Fibroblast of gingiva (primary cell): ENCODE measurements at places on chromosomes 2 and 18.
A peak's percentile ranks its signal among the peaks of the same experiment; 100 is the strongest.

DNA sequence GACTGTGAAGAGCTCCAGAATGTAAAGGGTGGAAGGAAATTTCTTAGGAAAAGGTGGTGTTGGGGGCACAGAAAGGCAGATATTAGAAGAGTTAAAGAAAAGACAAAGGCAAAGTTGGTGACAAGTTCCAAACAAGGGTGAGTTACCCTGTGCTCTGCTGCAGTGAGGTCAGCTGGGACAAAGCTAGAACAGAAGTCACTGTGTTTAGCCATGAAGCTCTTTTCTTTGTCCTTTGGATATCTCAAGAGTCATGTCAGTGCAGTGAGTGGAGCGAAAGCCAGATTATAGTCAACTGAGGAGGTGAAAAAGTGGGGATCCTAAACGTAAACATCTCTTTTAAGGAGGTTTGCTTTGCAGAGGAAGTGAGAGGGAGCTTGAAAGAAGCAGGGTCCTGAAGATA, 187.8 kb upstream of the ALPP start:
- DNase-seq, result no peak

DNA sequence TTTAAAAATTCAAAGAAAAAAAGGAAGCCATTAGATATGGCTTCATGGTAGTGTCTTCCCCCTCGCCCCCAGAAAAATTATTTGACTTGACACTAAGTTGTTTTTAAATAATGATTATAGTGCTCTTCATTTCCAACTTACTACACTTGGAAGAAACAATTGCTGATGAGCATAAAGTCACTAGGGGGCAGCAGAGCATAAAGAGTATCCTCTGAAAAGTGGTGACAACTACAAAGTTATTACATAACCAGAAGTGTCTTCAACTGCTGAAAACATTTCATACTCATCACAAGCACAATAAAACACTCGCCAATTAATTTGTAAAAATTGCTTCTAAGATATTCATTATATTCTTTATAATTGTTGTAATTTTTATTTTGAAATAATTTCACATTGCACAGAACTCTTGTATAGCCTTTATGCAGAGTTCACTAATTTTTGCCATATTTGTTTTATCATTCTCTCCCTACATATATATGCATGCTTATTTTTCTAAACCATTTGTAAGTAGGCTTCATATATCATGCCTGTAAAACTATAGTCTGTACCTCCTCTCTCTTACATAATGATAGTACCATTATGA, 54.9 kb downstream of the EXOC6B start:
- peak; percentile 47 for DNase-seq

GRCh38 chr2:190069936-190070696, 7.6 kb upstream of the MSTN start:
- DNase-seq, result peak; percentile 61

DNA sequence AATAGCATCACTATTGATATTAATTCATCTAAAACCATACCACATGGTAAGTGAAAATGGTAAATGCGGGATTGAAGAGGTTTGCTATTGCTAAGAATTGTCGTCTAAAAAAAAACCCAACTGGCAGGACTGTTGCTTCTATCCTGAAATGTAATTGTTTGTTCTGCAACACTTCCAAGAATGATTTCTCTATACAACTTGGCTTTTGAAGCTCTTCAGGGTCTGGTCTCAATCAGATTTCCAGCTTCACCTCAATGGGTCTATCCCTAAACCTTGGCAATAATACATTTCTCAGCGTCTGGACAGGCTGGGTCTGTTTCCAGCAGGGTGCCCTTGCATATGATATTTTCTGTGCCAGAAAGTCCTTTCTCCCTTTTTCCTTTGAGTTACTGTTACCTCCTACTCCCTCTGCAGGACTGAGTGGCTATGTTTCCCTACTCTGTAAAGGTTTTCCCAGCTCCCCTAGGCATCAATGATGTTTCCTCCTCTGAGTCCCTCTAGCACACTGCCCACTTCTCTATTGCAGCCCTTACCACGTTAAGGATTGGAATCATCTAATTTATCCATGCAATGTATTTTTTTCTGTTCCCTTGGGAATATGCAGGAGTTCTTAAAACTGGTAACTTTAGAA, 118.2 kb upstream of the REV1 start:
- no peak for DNase-seq

- DNase-seq, result no peak
These were observed 3.1 kb upstream of the EMX1 start for GRCh38 chr2:72914206-72914559.

DNA sequence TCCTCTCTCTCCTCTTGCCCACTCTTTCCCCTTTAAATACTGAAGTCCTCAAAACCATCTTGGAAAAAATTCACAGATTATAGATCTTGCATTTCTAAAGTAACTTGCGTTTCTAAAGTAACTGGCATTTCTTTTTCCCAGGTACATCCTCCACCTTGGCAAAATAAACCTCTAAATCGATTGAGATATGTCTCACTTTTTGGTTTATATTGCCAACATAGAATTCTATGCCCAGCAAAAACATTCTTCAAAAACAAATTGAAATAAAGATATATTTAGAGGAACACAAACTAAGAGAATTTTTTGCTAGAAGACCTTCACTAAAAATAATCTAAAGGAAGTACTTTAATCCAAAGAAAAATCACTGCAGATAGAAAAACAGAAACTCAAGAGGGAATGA, 122.5 kb upstream of the RBMS1 start:
- DNase-seq, result no peak

DNA sequence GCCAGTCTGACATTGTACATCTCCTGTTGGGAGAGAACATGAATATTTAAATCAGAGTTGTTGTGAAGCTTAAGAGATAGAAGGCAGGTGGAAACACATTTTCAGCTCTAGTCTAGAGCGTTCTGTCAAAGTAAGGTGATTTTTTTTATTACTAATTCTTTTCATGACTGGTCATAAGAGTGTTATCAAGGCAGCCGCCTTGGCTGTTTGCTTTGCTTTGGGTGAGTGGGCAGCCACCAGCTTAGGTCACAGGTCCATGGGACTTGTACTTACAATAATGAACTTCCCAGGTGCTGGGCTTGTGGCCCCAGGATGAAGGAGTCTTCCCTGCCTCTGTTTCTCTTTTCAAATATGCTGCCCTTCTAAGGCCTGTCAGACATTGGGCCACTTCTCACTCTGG, 256.3 kb downstream of the SRBD1 start:
- no peak for DNase-seq

DNA sequence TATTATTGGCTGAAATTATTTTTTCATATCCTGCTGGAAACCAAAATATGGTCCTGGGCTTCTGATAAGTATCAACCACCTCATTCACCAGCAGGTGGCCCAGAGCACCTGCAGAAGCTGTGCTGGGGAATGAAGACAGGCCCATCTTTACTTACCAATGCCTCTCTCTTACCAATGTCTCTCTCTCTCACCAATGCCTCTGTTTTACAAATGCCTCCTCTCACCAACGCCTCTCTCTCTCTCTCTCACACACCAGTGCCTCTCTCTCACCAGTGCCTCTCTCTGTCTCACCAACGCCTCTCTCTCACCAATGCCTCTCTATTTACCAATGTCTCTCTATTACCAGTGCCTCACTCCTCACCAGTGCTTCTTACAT, 2.3 kb upstream of the MAL start:
- DNase-seq, result no peak

DNA sequence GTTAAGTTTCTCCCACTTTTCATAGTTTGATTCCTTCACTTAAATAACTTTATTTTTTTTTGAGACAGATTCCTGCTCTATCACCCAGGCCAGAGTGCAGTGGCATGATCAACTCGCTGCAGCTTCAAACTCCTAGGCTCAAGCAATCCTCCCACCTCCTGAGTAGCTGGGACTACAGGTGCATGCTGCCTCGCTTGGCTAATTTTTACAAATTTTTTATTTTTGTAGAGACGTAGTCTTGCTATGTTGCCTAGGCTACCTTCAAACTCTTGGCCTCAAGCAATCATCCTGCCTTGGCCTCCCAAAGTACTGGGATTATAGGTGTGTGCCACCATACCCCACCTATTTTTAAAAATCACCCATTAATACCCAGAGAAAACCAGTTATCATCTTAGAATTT, 14.2 kb upstream of the WIPF1 start:
- DNase-seq, result no peak

DNA sequence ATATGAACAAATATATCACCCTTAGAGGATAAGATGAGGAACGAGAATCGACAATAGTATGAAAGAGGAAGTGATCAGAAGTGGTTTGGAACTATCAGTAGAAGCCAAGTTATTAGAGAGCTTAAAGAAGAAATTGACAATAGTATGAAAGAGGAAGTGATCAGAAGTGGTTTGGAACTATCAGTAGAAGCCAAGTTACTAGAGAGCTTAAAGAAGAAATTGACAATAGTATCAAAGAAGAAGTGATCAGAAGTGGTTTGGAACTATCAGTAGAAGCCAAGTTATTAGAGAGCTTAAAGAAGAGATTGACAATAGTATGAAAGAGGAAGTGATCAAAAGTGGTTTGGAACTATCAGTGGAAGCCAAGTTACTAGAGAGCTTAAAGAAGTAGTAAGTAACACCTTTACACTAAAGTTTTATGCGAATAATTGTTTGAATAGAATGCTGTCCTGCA, 175.5 kb downstream of the ZNF407 start:
- no peak for DNase-seq

GRCh38 chr2:240622531-240623235, 2.6 kb upstream of the GPR35 start:
- no peak for DNase-seq

GRCh38 chr2:174919947-174920595, 85.1 kb downstream of the CHN1 start:
- peak; percentile 7 for DNase-seq

GRCh38 chr2:74020702-74021406, 36.1 kb downstream of the TET3 start:
- no peak for DNase-seq

GRCh38 chr2:59658906-59659635, 894.4 kb downstream of the BCL11A start:
- no peak for DNase-seq

- no peak for DNase-seq
These were observed 186.2 kb upstream of the CDH2 start for GRCh38 chr18:28363124-28363523.

- peak; percentile 32 for DNase-seq
These were observed 887 bp upstream of the ZNF396 start for GRCh38 chr18:35377875-35378573.

DNA sequence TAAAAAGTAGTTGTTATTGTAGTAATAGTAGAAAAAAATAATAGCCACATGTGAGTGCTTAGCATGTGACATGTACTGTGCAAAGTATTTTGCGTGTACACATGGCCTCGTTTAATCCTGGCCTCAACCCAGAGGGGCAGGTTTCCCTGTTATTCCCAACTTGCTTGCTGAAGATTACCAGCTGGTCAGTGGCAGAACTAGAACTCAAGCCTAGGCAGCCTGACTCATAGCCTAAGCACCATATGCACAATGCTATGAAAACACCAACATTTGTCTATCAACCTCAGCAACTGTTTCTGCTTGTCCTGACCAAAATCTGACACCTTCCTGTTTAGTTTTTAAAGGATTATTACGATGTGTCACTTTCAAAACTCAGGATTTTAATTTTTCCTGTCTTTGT, 234.9 kb upstream of the SMAD7 start:
- DNase-seq, result no peak

- no peak for DNase-seq
These were observed 421.5 kb downstream of the ZNF521 start for GRCh38 chr18:24930478-24930877.

GRCh38 chr2:208012449-208012848, 12.9 kb downstream of the PLEKHM3 start:
- DNase-seq, result no peak

GRCh38 chr2:101697124-101698013, at the start of gene MAP4K4:
MAP4K4 (plus strand) TSS chr2:101697707; CDS start chr2:101698081, 374 bp downstream.
- DNase-seq, result peak; percentile 87

DNA sequence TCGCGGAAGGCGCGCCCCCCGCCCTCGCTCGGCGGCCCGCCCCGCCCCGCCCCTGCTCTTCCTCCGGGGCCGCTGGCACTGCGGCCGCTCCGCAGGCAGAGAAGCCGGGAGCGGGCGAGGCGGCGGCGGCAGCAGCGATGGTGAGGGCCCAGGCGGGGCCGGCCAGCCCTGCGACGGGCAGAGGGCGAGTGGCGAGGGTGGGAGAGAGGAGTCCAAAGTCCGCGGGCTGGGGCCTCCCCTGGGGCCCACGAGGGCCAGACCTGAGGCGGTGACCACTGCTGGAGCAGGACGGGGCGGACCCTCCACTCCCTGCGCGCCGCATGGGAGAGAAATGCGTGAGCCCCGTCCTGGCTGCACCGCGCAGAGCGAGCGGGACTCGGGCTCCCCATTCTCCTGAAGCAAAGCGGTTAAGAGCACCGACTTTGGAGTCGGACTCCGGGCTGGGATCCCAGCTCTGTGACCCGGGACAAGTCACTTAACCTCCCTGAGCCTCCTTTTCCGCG, at the start of gene VAMP5:
TSS of gene VAMP5 (plus strand) at position 78 of the 503 bp plus-strand sequence. CDS start at position 138, 60 bp downstream.
- peak; percentile 26 for DNase-seq

GRCh38 chr2:9594366-9595054, 36.3 kb downstream of the YWHAQ start:
- DNase-seq, result peak; percentile 87

GRCh38 chr2:201185863-201186262, 2.9 kb downstream of the CASP10 start:
- DNase-seq, result no peak

DNA sequence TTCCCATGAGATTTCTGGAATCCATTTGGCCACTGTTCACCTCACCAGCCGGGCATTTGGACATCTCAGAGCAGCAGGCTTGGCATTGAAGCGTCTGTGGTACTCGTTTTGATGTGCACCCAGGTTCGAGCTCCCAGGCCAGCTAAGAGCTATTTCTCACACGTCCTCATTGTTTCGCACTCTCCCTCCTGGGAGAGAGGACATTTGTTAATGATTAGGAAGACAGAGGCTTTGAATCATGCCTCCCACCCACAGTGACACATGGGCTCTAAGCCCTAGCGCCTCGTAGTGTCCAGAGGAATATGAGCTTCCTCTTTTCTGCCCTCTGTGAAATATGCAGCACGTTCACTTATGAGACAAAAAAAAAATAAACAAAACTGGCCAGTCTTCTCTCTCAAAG, 361.8 kb downstream of the RND3 start:
- DNase-seq, result peak; percentile 90

GRCh38 chr2:241036964-241037421, 38.6 kb downstream of the SNED1 start:
- DNase-seq, result no peak

- peak; percentile 82 for DNase-seq
These were observed 52.8 kb upstream of the HAAO start for GRCh38 chr2:42844901-42845821.

GRCh38 chr2:12110074-12110473, 363.6 kb downstream of the LPIN1 start:
- DNase-seq, result peak; percentile 56

- DNase-seq, result no peak
These were observed 116.1 kb downstream of the RNF144A start for GRCh38 chr2:7033136-7033960.

GRCh38 chr18:54479365-54479764, 111.7 kb upstream of the DYNAP start:
- no peak for DNase-seq

GRCh38 chr2:12412898-12413305, 303.8 kb upstream of the TRIB2 start:
- no peak for DNase-seq

- no peak for DNase-seq
These were observed 726 bp upstream of the SS18 start for GRCh38 chr18:26091047-26091630.

GRCh38 chr18:12373116-12373770, 3.8 kb downstream of the AFG3L2 start:
- DNase-seq, result no peak
